ENCODE measurements at places on chromosomes 12 and 14. TPM values are rescaled to one million over a fixed set of nuclear protein-coding genes. Genes with fewer than 3 reads are reported as not detected.

DNA sequence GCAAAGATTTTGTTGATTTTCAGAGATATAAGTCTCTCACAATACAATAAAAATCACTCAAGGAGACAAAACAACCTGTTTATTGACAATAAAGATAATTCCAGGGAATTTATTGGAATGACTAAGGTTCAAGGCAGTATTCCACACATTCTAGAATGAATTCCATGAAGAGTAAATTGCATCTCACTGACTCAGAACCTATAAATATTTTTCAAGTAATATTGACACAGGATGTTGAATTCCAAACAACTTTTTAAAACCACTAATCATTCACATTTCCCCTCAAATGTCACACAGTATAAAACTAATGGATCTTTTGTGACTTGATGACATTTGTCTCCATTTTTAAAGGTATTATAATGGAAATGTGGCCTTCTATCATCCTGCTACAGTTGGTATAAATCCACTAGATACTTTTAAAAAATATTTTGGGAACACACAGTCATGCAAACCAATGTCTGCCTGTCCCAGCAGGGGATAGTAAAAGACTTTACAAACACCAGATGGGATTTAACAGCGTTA lies 42.1 kb upstream of the LGR5 start:
- no peak overlapping the region for H3K27ac ChIP-seq
- H3K4me1 ChIP-seq: peaks cover 36% of the 10 kb centered on the region
- H3K36me3 ChIP-seq: no peaks in the 10 kb centered on the region
- H3K4me3 ChIP-seq: no peak overlapping the region
- peaks cover 13% of the 10 kb centered on the region for H3K27me3 ChIP-seq

- no peak for DNase-seq
- H3K27me3 ChIP-seq: no peaks in the 10 kb centered on the region
- peaks cover 3% of the 10 kb centered on the region for H3K4me1 ChIP-seq
- H3K27ac ChIP-seq: no peak overlapping the region
These were observed 10.9 kb downstream of the ATP5MC2 start for GRCh38 chr12:53664936-53665335.

The KIF26A gene
- total RNA-seq: not detected

DNA sequence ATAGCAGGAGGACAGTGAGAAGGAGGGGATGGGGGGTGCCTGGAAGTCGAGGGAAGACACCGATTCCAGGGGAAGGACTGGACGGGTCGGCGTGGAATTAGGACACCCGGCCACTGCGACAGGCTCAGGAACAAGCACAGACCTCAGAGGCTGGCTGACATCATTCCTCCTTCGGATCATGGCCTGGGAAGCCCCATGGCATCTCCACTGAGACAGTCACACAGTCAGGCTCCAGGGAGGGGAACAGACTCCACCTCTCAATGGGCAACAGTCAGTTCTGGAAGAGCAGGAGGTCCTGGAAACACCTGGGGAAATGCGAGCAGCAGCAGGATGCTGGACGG lies 67.9 kb upstream of the FBRSL1 start:
- peaks cover 48% of the 10 kb centered on the region for H3K27me3 ChIP-seq
- no peaks in the 10 kb centered on the region for H3K4me1 ChIP-seq
- H3K4me3 ChIP-seq: no peak overlapping the region
- DNase-seq: no peak

DNA sequence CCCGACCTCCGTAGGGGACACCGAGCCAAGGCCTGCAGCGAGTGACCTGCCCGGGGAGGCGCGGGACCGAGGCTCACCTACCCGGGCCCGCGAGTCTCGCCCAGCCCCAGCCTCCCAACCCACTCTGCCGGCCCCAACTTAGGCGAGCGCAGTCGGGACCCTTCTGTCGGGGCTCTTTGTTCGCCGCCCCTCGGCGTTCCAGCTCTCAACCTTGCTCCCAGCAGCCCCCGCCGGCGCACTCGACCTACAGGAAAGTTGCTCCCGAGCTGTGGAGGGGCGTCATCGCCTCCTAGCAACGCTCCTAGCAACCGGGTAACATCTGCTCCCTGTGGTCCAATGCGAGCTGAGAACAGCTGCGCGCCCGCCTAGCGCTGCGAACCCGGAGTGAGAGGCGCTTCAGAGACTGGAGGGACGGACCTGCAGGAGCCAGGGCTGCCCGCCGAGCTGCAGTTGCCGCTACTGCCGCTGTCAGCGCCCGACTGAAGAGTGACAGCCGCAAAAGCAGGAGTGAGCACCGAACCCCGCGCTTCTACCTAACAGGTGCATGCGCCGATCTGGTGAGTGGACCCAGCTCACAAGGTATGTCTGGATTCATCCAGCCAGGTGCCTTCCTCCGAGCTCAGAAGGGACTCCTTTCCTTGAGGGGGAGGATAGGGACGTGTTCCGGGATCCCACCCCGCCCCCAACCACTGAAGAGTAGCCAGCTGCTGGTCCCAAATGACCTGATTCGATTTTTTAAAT lies 355.0 kb downstream of the SNAPC1 start:
- peak; percentile 70 for DNase-seq
- H3K27ac ChIP-seq: peak overlapping the region; percentile 65
- H3K36me3 ChIP-seq: no peaks in the 10 kb centered on the region
- H3K4me3 ChIP-seq: peak overlapping the region; percentile 78

DNA sequence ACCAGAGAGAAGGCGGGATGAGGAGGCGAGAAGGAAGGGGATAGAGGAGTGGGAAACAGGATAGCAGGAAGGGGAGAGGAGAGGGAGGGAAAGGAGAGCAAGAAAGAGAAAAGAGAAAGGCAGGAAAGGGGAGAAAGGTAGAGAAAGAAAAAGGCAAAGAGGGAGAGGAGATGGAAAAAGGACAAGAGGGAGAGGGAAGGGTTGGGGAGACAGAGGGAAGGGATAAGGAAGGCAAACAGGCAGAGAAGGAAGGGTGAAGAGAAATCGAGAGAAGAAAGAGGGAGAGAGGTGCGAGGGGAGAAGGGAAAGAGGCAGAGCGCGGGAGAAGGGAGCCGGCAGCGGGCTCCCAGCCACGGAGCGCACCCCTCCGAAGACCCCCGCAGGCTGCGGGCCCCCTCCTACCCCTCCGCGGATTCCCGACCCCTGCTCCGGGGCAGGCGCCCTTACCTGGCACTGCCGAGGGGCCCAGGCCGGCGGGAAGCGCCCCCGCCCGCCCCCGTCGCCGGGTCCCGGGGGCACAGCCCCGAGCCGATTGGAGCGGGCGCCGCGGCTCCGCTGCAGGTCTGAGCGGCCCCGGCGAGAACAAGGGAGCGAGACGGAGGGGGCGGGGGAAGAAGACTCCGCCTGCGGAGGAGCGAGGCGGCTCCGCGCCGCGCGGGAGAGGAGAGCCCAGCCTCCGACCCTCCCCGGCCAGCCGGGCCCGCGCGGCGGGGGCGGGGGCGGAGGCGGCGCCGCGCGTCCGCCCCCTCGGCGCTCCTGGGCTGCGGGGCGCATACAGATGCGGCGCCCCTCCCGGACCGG lies at the start of gene CDH24:
Gene CDH24, minus strand, starts transcription at position 565 of the 801 bp plus-strand sequence. CDS start 1,787 bp downstream, outside the sequence.
- peaks cover 39% of the 10 kb centered on the region for H3K4me1 ChIP-seq
- H3K27ac ChIP-seq: peak within 1 kb of the TSS; percentile 73
- peak within 1 kb of the TSS; percentile 88 for H3K4me3 ChIP-seq
- H3K27me3 ChIP-seq: peaks cover 6% of the 10 kb centered on the region
- H3K36me3 ChIP-seq: peaks cover 9% of the 10 kb centered on the region
- DNase-seq: peak; percentile 26

The C1R gene
- 37.3 TPM for total RNA-seq

The KCNA1 gene
- not detected for total RNA-seq

The SCN8A gene
- 15.6 TPM for total RNA-seq

GRCh38 chr12:107238296-107238695 lies 144.9 kb upstream of the CRY1 start:
- H3K27me3 ChIP-seq: no peaks in the 10 kb centered on the region
- no peak overlapping the region for H3K27ac ChIP-seq
- DNase-seq: no peak
- H3K36me3 ChIP-seq: no peaks in the 10 kb centered on the region

DNA sequence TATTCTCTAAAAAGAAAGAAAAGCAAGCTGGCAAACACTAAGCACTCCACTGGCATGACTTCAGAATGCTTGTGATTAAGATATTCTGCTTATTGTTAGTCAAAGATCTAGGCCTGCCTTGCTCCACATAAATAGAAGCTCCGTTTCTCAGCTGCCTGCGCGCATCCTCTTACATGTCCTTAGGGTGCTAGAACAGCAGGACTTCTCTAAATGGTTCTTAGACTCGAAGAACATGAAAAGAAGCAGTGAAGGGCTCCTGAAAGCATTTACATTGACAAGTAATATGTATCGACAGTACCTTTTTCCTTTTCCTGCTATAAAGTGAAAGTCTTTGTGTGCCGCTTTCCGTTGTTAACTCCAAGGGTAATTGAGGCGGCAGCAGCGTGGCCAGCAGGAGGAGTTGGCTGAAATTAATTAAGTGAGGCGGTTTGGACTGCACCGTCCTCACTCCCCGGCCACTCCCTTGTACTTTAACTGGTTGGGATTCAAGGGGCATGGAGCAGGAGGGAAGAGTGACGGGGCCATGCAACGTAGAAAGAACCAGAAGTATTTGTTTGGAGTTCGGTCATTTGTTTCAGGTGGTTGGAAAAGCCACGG lies 34.2 kb upstream of the OTX2 start:
- H3K27ac ChIP-seq: no peak overlapping the region
- no peaks in the 10 kb centered on the region for H3K4me1 ChIP-seq
- no peaks in the 10 kb centered on the region for H3K27me3 ChIP-seq
- H3K4me3 ChIP-seq: no peak overlapping the region

GRCh38 chr12:102756530-102756929 lies 160.5 kb downstream of the PAH start:
- H3K4me3 ChIP-seq: no peak overlapping the region
- no peak overlapping the region for H3K27ac ChIP-seq
- H3K27me3 ChIP-seq: peaks cover 8% of the 10 kb centered on the region
- no peak for DNase-seq
- no peaks in the 10 kb centered on the region for H3K36me3 ChIP-seq

The PLA2G1B gene
- not detected for total RNA-seq

The SLC6A15 gene
- total RNA-seq: not detected

DNA sequence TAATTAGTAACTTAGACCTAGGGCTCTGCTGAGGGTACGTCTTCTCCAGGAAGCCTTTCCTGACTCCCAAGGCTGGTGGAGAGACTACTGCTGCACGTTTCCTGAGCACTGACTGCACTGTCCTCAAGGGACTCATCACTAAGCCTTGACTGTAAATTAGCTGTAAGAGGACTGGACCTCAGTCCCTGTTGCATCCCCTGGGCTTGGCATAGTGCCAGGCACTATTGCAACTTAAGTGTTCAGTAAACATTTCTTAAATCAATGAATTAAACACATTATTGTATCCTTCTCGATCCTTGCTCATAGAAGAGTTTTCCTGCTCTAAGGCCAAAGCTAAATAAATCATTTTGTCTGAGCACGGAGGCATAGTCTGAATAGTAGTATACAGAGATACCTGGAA lies 31.9 kb upstream of the IFNG-AS1 start:
- no peak overlapping the region for H3K27ac ChIP-seq
- no peaks in the 10 kb centered on the region for H3K36me3 ChIP-seq
- H3K4me3 ChIP-seq: no peak overlapping the region
- no peaks in the 10 kb centered on the region for H3K27me3 ChIP-seq
- H3K4me1 ChIP-seq: peaks cover 6% of the 10 kb centered on the region
- no peak for DNase-seq

DNA sequence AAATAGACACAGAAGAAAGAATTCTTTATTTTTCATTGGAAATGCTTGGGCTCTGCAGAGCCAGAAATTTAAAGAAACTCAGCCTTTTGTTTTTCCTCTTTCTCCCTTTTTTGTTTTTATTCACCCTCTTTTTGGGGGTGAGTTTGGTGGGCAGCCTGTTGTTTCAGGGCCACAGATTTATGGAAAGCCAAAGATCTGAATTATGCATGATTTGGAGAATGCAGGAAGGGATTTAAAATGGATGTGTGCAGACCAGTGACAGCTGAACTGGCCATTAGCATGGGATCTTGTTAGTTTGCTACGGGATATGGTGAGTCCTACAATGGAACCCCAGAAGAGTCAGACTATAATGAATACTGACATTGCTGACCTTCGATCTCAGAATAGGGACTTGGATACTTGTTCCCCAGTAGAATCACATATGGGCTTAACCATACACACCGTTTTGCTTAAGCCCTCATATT lies 7.7 kb upstream of the ATXN2 start:
- no peak for DNase-seq
- no peak overlapping the region for H3K4me3 ChIP-seq
- H3K4me1 ChIP-seq: peaks cover 13% of the 10 kb centered on the region

DNA sequence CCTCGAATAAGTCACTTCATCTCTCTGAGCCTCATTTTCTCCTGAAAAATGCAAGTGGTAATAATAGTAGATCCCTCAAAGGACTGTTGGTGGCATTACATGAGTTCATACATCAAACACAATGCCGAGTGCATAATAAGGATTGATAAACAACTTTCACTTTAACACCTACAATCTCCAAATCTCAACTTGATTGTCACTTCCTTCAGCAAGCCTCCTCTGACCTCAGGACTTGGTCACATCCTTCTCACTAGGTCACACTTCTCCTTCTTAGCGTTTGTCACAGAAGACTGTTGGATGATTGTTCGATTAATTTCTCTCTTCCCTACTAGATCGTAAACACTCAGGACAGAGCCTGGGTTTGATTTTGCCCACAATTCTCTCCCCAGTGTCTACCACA lies 7.9 kb upstream of the PRKAB1 start:
- DNase-seq: no peak
- H3K27ac ChIP-seq: no peak overlapping the region
- H3K36me3 ChIP-seq: no peaks in the 10 kb centered on the region

The PTPRB gene
- total RNA-seq: 3.1 TPM

GRCh38 chr12:50566066-50566465 lies 61.3 kb downstream of the DIP2B start:
- no peak overlapping the region for H3K27ac ChIP-seq
- peaks cover 45% of the 10 kb centered on the region for H3K4me1 ChIP-seq
- H3K4me3 ChIP-seq: no peak overlapping the region

DNA sequence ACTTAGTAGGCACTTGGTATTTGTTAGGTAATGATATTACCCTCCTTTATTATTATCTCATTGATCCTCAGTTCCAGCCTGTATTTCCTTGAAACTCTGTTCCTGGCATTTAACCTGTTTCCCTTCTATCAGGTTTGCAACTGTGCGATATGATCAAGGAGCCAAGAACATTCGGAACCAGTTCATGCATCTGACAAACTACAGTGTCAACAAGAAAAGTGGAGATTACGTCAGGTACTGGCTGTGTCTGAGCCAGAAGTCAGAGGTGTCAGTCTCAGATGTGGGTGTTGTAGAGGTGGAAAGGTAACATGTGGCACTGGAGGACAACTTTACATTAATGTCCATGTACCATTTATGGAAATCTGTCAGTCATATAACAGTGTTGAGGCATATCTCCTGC lies 56.7 kb downstream of the TTLL5 start:
- H3K27me3 ChIP-seq: peaks cover 2% of the 10 kb centered on the region
- H3K36me3 ChIP-seq: peaks cover 38% of the 10 kb centered on the region
- H3K4me3 ChIP-seq: no peak overlapping the region

The SIX1 gene
- 5.4 TPM for total RNA-seq

The NINJ2 gene
- not detected for total RNA-seq

The IL22 gene
- not detected for total RNA-seq

DNA sequence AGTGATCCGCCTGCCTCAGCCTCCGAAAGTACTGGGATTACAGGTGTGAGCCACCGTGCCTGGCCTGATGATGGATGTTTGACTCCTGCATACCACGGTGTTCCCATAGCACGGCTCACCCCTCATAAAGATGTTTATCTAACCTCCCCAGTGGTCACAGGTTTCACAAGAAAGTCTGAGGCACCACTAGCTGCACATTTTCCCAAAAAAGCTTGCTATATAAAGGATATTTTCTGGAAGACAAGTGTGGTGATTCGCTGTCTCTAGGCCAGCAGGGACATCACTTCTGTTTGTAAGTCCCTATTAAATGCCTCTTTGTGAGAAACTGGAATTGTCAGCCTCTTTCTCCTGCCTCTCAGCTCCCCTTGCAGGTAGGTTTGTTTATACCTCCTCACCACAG lies 18.3 kb downstream of the PLEK2 start:
- peaks cover 3% of the 10 kb centered on the region for H3K27me3 ChIP-seq
- no peak for DNase-seq
- H3K4me1 ChIP-seq: peaks cover 16% of the 10 kb centered on the region
- no peak overlapping the region for H3K4me3 ChIP-seq
- H3K36me3 ChIP-seq: peaks cover 4% of the 10 kb centered on the region
- H3K27ac ChIP-seq: no peak overlapping the region
